ENCODE measurements at places on chromosomes 3 and 15.

- DNase-seq, result peak; percentile 82
Measured at GRCh38 chr15:77013776-77014131, 18.8 kb downstream of the PSTPIP1 start.

GRCh38 chr3:48919215-48920138 lies 835 bp downstream of the ARIH2 start:
- peak; percentile 58 for DNase-seq

DNA sequence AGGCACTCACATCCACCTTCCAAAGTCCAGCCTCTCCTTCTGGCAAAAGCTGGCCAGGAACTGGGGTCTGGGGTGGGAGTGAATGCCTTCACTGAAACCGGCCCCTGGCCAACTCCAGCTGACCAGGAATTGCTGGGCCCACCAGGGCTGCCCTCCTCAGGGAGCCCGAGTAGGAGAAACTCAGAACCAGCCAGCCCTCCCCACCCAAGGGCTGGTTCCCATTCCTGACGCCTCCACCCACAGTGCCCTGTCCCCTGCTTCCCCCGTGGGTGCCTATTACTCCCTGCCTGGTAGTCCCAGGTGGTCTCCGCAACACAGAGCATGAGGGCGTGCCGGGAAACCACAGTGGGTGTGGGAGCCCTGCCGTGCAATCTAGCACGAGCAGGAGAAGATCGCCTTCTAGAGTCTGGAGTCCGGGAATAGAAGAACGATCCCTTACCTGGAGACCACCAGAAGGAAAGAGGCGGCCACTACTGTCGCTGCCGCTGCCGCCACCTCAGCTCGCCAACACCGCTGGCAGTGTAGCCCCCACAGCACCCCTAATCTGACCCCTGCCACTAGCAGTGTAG lies 178.8 kb downstream of the POTEB3 start:
- DNase-seq, result no peak

GRCh38 chr15:87477737-87478686 lies 778.5 kb downstream of the NTRK3 start:
- DNase-seq, result no peak

GRCh38 chr15:55194256-55194655 lies 2.5 kb downstream of the RSL24D1 start:
- DNase-seq, result no peak

DNA sequence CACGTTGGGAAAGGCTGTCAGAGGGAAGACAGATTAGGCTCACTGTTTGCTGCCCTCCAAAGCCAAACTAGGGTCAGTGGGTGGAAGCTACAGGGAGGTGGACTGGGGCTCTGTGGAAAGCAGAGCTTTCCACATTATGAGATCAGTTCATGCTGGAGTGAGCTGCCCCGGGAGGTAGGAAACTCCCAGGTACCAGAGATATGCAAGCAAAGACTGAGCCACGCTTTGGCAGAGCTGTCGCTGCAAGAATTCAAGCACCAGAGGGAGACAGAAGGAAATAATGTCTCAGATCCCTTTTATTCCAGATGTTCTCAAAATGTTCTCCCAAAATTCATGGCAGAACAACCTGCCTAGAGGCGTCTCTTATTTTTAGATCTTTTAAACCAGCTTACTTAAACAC lies 286.6 kb downstream of the WDR72 start:
- DNase-seq, result no peak

- DNase-seq, result no peak
Measured at GRCh38 chr3:99919694-99920093, 102.0 kb downstream of the CMSS1 start.

- DNase-seq, result no peak
Measured at GRCh38 chr3:197877902-197878301, 72.1 kb upstream of the RPL35A start.

DNA sequence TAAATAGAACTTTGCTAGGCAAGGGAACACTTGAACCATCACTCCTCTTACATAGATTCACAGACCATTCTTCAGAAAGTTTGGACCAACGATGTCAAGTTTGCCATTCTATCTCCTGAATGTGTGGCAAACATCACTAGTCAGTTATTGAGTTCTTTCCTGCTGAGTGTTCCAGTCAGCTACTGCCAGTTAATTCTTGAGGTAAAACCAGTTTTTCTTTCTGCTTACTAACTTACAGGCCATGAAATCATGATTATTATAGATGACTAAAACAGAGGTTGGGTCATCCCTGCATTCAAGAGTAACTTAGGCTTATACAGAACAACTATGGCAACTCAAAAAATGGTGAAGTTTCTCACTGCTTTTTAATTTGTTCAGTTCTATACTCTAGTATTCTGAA lies 88.2 kb downstream of the AP4E1 start:
- no peak for DNase-seq

- no peak for DNase-seq
Measured at GRCh38 chr15:61839546-61839945, 220.7 kb downstream of the VPS13C start.

DNA sequence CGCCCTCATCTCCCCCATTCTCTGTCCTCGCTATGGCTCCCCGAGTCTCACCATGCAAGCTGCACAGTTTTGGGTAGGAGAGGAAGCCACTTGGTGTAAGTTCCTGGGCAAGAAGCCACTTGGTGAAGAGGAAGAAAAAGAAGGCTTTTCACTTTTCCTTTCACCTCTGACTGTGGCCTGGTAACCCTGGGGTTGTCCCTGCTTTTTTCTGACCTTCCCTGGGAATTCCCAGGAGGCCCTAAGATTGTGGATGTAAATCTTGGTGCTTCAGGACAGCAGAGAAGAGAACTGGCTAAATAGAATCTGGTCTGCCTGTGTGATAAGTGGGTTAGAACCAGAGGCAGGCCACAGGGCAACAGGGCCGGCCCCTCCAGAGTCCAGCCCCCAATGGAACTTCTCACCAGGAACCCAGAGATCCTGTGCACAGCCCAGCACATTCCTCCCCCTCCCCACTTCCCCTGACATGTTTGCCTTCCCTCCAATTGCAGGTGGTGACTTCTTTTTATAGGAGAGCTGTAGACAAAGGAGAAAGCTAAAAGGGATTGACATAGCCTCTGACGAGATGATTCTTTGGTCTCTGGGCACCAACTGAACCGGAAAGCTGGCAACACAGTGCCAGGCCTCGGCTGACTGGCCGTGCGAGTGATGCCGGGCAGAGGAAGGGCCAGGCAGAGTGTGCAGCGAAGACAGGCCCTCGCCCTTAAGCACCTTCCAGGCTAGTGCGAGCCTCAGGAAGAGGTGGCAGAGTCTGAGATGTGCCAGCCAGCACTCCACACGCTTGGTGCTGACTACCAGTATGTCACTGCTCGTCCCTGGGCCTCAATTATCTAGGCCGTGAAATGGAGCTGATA lies 19.4 kb upstream of the SKOR1 start:
- DNase-seq, result no peak

- DNase-seq, result no peak
Measured at GRCh38 chr15:34365836-34366235, 1.2 kb downstream of the LPCAT4 start.

- no peak for DNase-seq
Measured at GRCh38 chr3:23341147-23341838, 138.2 kb downstream of the UBE2E2 start.

DNA sequence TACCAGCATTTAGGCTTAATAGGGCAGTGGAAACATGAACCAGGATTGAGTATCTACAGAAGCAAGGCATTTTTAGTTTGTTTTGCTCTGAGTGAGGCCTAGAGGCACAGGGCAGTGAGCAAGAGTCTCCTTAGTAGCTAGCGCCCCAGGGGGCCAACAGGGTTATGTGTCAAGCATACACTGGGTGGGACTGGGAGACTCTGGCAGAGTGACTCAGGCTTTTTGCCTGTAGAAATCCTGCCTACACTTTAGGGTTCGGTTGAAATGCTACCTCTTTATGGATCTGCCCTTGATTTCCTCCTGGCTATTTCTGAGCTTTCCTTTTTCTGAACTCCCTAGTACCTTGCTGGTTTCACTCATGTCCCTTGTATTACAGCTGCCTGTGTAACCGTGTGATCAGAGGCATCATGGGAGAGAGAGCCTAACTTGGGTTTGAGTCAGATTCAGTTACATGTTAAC lies 72.2 kb downstream of the TOP2B start:
- no peak for DNase-seq

GRCh38 chr3:23275814-23276213 lies 72.7 kb downstream of the UBE2E2 start:
- DNase-seq, result no peak

DNA sequence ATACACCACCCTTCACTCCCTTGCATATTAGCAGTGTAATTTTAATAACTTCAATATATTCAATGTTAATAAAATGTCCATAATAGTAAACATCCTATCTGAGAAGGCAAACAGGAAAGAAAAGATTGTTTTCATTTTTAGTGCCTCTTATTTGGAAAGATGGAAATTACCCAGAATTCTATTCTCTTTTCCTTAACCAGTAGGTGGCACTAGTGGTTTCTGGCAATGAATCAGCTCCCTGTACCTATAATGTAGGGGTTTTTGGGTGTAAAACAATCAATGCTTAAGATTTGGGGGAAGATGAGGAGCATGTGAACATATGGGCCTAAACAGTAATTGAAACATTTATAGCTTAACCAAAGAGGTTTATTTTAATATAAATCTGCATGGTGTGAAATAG lies 5.7 kb upstream of the SEMA6D start:
- DNase-seq, result no peak

DNA sequence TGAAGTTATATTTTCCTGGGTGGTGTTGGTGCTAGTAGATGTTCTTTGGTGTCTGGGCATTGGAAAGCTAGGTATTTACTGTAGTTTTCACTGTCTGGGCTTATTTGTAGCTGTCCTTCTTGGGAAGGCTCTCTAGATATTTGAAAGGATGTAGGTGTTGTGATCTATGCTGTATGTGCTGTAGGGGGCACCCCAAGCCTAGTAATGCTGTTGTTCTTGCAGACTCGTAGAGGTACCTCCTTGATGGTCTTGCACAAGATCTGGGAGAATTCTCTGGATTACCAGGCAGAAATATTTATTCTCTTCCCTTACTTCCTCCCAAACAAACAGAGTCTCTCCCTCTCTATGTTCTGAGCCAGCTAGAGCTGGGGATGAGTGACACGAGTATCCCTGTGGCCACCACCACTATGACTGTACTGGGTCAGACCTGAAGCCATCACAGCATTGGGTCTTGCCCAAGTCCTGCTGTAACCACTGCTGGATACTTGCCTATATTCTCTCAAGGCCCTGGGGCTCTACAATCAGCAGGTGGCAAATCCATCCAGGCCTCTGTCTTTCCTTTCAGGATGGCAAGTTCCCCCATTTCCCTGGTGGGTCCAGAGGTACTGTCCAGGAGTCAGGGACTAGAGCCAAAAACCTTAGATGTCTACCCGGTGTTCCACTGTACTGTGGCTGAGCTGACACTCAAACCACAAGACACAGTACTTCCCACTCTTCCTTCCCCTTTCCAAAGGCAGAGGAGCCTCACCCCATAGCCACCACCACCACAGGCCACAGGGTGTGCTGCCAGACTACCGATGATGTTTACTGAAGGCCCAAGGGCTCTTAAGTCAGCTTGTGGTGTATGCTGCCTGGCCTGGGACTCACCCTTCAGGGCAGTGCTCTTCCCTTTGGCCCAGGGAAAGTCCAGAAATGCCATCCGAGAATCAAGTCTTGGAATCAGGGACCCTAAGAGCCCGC lies 195.2 kb upstream of the DPPA4 start:
- DNase-seq, result peak; percentile 19

- no peak for DNase-seq
Measured at GRCh38 chr3:44482721-44483120, 5.3 kb upstream of the ZNF445 start.
